ENCODE measurements at places on chromosomes 5 and 9. TPM values are rescaled to one million over a fixed set of nuclear protein-coding genes. Genes with fewer than 3 reads are reported as not detected.

The MARCHF11 gene
- polyA plus RNA-seq, result 3.2 TPM

- no peak for DNase-seq
These were observed 21.3 kb downstream of the SLC12A7 start for GRCh38 chr5:1090538-1090937.

The CER1 gene
- polyA plus RNA-seq, result not detected

DNA sequence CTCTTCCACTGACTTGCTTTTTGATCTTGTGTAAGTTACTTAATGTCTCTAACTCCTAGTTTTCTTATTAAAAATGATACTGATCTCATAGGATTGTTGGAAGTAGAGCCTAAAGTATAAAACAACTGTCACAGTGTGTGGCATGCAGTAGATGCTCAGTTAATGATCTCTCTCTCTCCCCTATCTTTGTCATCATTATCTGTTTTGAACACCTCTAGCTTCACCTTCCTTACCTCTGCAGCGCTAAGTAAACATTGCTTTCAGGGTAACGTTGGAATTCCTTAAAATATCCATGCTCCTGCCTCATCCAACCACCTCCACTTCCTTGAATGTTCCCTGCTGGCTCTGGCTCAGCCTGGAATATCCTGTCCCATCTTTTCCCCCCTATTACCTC lies 110.4 kb downstream of the RGS3 start:
- DNase-seq, result no peak

The GPR151 gene
- not detected for polyA plus RNA-seq

The FAM221B gene
- polyA plus RNA-seq, result 0.35 TPM

DNA sequence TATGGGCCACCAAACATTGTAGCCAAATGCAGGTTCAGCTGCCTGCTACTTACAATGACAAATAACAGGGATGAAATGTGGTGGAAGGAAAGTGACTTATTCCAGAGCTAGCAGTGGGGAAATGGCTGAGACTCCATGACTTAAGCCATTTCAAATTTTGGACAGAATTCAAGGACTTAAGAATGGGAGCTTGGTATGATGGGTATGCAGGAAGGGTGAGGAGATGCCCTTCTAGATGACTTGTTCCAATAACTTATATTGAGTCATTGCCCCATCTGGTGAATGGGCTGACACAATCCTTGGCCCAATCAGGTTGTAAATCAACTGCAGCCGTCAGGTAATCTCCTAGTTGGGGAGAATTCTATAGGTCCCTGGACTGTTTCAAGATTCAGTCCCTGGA lies 230.7 kb upstream of the SGCD start:
- no peak for DNase-seq

GRCh38 chr9:133991214-133991921 lies 756 bp downstream of the VAV2 start:
- DNase-seq, result no peak

DNA sequence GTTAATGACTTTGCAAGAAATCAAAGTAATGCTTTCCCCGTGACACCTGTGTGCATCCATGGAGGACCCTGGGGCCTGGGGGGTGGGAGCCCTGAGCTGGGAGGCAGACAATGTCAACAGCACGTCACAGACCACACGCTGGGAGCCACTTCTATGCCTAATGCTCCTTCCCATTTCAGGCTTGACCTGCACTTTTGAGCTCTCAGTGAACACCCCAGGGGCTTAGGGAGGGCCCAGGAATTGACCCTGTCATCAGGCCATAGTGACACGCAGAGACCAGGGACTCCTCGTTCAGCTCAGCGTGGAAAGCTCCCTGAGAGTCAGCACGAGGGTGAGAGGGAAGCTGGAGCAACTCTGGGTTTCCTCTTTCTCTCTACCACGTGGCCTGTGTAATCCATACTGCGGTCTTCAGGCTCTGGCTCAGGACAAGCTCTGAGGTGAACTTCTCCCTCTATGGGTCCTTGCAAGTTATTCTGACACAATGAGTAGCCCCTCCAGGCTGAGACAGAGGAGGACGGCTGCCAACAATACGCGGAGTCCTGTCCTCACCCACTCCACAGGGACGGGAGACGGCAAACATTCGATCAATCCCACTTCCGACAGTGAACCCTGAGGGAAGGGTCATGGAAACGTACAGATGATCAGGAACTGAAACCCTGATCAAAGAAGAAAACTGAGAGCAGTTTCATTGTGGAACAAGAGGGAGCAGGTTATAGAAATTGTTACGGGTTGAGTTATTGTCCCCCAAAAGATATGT lies 130.8 kb upstream of the IRX4 start:
- DNase-seq, result no peak

- no peak for DNase-seq
These were observed 1.4 kb downstream of the PITX1 start for GRCh38 chr5:135032695-135032998.

The PRDM9 gene
- polyA plus RNA-seq, result not detected

GRCh38 chr9:117156144-117156688 lies 258.6 kb downstream of the ASTN2 start:
- DNase-seq, result no peak

The CDC25C gene
- polyA plus RNA-seq, result 8.0 TPM

DNA sequence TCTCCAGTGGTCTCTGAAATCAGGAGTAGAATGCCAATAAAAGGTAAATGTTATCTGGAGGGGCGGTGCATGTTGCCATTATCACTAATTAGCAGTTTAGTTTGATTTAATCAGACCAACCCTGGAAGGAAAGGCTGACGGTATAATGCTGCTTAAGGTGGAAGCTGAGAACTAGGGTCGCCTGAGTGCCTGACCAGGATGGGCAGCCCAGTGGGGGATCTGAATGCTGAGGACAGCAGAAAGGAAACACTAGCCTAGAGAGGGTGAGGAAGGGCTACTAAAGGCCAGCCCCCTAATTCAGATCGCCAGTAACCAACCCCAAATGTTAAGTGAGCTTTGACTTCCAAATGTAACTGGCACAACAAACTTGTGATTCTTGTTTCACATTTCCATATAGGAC lies 172.2 kb downstream of the APBA1 start:
- DNase-seq, result no peak

DNA sequence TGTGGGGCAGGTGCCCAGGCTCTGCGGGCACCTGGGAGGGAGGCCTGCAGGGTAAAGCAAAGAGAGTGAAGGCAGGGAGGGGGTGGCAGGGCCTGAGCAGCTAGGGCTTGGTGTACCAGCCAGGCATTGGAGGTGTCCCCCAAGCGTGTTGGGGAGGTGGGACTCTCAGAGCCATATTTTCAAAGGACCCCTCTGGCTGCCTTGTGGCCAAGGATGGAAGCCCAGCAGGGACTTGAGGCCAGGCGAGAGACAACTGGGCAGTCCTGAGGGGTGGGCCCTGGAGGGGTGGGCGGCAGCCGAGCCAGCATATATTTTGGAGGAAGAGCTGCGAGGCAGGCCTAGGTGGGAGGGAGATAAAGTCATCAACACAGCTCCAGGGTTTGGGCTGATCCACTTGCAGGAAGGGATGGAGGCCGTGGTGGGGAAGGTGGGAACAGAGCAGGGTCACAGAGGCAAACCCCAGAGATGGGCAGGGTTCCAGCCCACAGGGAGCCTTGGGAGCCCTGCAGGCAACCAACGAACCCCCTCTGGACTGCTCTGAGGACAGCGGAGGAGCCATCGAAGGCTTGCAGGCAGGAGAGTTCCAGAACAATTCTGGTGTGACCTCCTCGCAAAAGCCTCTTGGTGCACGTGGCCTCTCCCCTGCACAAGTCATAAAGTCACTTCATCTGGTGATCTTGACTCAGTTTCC lies 35.7 kb downstream of the DUSP1 start:
- no peak for DNase-seq

- no peak for DNase-seq
These were observed 444.7 kb downstream of the HINT1 start for GRCh38 chr5:130720355-130720754.

GRCh38 chr5:154197801-154198491 lies 7.4 kb downstream of the GALNT10 start:
- no peak for DNase-seq

GRCh38 chr5:14453481-14453880 lies 128.1 kb upstream of the OTULINL start:
- no peak for DNase-seq

The DMRT2 gene
- 1.8 TPM for polyA plus RNA-seq

- DNase-seq, result no peak
These were observed 15.2 kb upstream of the RNU6ATAC start for GRCh38 chr9:134179595-134179917.

The PDZD2 gene
- polyA plus RNA-seq, result 19.2 TPM

DNA sequence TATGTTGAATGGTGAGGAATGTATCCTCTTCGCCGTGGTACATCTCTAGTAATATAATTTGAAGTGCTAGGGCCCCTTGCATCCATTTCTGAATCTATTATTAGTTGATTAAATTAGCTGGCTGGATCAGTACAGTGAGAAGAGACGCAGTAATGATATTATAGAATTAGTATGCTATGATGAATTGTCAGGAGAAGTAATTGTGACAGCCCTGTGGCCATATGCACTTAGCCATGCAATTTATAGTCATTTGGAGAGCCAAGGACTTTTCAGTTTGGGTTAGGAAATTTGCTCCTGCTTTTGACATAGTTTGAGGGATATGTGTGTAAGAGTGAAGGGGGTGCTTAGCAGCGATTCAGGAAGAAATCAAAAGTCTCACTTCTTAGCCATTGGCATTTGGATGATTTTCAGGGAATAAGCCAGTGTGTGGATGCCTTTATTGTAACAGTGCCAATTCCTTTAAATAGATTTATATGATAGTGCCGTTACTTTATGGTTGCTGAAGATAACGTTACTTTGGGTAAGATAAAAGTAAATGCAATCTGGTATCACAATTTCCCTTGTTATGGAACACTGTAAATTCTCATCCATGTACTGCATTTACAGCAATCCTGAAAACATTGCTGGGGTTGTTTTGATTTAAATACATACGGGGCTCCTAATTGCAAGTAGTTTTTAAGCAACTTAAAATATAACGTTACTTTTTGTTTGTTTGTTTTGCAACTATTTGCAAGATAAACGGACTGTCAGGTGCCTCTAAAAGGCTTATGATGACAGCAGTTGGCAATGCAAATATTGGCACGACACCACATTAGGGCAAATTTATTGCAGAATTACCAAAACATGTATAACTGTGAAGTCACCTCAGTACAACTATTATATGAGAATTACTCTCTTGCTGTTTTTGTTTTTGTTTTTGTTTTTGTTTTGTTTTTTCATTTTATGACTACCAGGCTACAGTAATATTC lies 875.4 kb upstream of the WWC1 start:
- no peak for DNase-seq

The C5 gene
- polyA plus RNA-seq, result 15.0 TPM

The IFNK gene
- not detected for polyA plus RNA-seq

DNA sequence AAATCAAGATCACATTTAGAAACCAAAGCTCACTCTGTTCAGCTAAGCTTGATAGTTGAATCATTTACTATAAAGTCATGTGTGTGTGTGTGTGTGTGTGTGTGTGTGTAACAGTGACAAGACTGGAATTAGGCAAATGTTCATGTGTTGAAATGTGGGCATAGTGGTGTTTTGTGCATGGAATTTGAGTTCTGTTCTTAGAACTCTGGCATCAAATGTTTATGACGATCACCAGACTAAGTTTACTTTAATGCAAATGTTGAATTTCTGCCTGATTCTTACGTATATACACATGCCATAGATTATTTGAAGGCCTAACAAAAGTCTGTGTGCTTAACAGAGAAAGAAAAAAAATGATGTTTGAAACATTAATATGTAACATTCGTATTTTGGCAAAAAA lies 72.8 kb upstream of the COL5A1 start:
- no peak for DNase-seq

- no peak for DNase-seq
These were observed 7.8 kb downstream of the TTLL11 start for GRCh38 chr9:122085260-122085659.

- no peak for DNase-seq
These were observed 657 bp downstream of the MAT2B start for GRCh38 chr5:163506095-163506457.

GRCh38 chr9:110095776-110096175 lies 112.2 kb downstream of the C9orf152 start:
- DNase-seq, result no peak

- no peak for DNase-seq
These were observed 184.8 kb downstream of the KIAA0825 start for GRCh38 chr5:94433397-94434163.

The INSL6 gene
- polyA plus RNA-seq, result 0.79 TPM

- DNase-seq, result no peak
These were observed 742.7 kb downstream of the TLE1 start for GRCh38 chr9:80946496-80947170.

DNA sequence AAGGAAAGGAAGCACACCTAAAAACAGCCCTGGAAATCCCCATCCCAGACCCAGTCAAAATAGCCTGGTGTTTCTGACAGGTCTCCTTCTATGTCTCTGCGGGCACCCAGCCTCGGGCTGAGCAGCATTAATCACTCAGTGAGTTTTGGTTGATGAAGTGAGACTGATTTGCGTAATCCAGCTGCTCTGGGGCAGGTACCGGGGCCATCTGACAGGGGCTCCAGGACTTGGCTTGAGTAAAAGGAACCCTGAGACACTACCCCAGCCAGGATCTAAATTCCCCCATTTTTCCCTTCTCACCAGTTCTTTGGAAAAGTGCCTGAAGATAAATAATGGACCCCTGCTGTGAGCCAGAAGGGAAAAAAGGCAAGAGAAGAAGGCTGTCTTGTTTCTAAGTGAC lies 596 bp downstream of the SLC28A3 start:
- DNase-seq, result no peak

DNA sequence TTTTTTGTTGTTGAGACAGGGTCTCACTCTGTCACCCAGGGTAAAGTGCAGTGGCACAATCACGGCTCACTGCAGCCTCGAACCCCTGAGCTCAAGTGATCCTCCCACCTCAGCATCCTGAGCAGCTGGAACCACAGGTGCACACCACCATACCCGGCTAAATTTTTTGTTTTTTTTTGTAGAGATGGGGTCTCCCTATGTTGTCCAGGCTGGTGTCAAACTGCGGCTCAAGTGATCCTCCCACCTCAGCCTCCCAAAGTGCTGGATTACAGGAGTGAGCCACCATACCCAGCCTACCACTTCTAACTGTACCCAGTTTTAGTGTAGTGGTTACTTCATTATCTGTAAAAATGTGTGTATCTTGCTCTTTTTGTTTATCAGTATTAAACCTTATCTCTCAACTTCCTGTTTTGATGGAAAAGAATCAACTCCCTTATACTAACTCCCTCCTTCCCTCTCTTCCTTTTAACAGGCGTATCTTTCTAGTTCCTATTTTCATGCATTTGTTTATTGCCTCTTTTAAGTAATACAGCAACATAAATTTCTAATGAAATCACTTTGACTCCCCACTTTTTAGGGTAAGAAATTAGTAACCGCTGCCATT lies 33.1 kb downstream of the GRAMD2B start:
- no peak for DNase-seq

The PCDHGB2 gene
- polyA plus RNA-seq, result 3.6 TPM

- DNase-seq, result no peak
These were observed 4.5 kb downstream of the ROR2 start for GRCh38 chr9:91945277-91946085.

The DOCK8 gene
- 7.0 TPM for polyA plus RNA-seq

GRCh38 chr5:176658817-176659511 lies 11.7 kb downstream of the TSPAN17 start:
- no peak for DNase-seq

All from left renal pelvis (tissue), 4 donors.